ENCODE measurements at places on chromosomes 6 and 20.

DNA sequence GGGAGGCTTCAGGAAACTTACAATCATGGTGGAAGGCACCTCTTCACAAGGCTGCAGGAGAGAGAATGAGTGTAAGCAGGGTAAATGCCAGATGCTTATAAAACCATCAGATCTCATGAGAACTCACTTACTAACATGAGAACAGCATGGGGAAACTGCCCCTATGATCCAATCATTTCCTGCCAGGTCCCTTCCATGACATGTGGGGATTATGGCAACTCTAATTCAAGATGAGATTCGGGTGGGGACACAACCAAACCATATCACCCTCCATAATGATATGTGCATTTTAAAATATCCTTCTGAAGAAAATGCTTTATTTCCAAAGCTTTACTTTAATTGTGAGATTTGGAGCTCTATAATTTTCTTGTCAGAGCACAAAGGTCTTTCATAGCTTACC is 154.1 kb upstream of the CENPW start:
- no peak for DNase-seq

- no peak for DNase-seq
These were observed 125.4 kb downstream of the OPRM1 start for GRCh38 chr6:154164397-154164796.

GRCh38 chr6:130615816-130616215 is 211.4 kb upstream of the SMLR1 start:
- DNase-seq, result no peak

DNA sequence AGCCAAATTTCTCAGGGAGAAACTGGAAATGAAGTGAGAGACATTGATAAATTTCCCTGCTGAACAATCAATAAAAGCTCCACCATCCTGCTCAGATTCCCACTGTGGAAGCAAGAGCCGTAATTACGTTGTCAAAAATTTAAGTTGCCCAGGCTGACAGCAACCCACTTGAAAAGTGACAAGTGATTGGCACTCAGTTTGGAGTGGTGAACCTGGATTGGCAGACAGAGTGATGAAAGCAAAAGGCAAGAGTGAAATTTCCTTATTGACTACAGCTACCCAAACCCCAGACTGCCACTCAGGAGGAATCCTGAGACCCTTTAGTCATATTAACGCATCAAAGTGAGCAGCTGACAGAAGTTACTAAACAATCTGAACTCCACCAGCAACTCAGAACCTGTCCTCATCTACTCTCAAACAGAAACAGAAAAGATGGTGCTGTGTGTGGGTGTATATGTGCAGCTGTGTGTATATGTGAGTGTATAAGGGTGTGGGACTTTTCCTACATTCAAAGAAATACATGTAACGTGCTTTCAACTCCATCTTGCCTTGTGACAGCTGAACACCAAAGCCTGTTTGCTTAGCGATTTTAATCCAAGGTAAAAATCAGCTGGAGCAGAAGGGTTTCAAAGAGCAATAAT is 157.4 kb downstream of the PKHD1 start:
- no peak for DNase-seq

- DNase-seq, result no peak
These were observed 40.3 kb upstream of the BLCAP start for GRCh38 chr20:37567671-37568588.

DNA sequence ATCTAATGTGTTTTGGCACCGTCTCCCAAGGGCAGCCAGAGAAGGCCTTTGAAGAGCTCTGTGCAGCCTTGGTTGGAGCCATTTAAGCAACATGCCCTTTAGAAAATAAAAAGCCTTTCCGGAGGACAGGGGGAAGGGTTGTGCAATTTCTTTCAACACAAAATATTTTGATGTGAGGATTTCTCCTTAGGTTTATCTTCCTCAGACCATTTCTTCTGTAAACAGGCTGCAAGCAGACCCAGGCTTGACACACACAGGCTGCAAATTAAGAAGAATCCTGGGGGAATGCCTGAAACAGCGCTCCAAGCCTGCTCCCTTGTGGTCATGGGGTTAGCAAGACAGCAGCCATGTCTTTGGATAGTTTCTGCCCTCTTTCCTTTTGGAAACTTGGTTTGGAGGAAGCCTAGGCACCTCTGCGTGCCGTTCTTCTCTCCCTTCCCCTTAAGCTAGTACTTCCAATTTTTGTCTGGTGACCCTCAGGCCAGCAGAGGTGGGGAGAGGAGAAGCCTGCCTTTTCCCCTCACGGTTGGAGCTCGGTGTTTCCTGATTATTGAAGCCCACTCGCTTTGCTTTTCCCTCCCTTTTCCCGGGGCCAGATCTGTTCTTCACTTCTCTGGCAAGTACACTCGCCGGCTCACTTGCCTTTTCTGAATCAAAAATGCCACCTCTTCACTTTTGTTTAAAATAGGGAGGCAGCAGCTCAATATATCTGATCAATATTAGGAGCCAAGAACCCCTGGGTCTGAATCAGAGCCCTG is 39.6 kb upstream of the NOX3 start:
- DNase-seq, result no peak

- no peak for DNase-seq
These were observed 30.1 kb downstream of the LINC00237 start for GRCh38 chr20:21076073-21076472.

Measured in CD4-positive, alpha-beta T cell treated with Interleukin-6 at 100 ng/mL for 8 hours (primary cell).